NCI-H1417 treated with DMSO at 0.1 percent for 48 hours (cell line): ENCODE measurements at places on chromosomes 16 and 17.

DNA sequence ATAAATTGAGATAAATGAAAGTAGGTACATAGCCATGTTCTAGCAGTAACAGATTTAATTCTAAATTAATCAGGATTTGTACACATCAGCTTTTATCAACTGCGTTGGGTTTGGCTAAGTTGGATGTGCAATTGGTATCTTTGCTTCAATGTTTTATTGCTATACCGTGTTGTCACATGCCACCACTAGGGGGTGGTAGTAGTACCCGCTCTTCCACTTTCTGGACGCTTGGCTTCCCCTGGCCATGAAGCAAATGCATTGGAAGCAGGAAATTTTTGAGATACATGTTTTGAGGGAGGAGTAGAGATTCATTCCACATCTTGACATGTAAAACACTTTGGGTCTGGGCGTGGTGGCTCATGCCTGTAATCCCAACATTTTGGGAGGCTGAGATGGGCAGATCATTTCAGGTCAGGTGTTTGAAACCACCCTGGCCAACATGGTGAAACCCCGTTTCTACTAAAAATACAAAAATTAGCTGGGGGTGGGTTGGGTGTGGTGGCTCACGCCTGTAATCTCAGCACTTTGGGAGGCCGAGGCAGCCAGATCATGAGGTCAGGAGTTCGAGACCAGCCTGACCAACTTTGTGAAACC is 58.6 kb downstream of the EMP2 start:
- no peak for DNase-seq

GRCh38 chr16:82995924-82996441 is 369.2 kb downstream of the CDH13 start:
- DNase-seq: no peak

DNA sequence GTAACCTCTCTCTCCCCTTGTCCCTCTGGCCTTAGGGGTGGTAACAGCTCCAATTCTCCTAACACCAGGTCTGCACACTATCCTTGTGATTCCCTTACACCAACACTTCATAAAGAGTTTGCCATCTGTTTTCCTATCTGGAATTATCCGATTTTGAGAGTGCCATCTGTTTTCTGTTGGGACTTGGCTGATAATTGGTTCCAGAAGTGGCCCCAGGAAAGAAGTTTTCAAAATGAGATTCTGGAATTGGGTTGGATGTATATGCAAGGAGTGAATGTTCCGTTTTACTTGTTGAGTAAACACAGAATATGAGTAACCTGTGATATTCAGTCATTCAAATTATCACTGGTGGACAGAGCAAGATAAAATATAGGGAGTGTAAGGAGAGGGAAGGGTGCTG is 134.1 kb upstream of the HS3ST3A1 start:
- DNase-seq: no peak

- DNase-seq: no peak
These were observed 14.6 kb downstream of the GRB7 start for GRCh38 chr17:39752241-39752881.

- no peak for DNase-seq
These were observed 5.8 kb downstream of the ITGAM start for GRCh38 chr16:31265329-31266245.

DNA sequence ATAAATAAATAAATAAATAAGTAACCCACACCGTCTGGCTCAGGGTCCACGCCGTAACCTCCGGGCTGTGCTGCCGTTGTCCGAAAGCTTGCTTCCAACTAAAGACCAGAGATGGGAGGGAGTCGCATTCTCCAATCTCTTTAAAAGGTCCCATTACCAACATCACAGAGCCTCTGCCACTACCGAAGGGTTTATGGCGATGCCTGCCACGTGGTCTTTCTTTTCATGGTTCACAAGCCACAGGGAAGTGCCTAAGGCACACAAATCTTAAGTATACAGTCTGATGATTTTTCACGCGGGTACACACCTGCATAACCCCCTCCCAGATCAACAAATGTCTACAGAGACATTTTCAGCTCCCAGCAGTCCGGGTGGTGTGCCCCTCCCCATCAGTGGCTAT is 1.4 kb downstream of the COTL1 start:
- no peak for DNase-seq

GRCh38 chr17:872855-873254 is 90.7 kb downstream of the MRM3 start:
- no peak for DNase-seq

- DNase-seq: no peak
These were observed 8.9 kb downstream of the LDAF1 start for GRCh38 chr16:21167360-21167759.

DNA sequence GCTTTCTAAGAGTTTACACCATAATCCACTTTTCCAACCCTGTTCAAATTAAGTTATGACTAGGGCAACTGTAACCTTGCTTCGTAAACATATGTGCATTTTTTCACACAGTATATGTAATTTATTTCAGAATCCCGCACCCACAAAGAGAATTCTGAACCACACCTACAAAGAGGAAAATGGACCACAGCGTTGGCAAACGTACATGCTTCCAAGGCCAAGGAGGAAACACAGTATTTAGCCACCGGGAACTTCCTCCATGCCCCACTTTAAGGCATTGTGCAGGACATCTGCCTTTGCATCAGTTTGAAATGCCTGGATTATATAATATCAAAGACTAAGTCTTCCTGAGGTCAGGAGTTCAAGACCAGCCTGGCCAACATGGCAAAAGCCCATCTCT is 2.1 kb downstream of the SPATA22 start:
- no peak for DNase-seq

DNA sequence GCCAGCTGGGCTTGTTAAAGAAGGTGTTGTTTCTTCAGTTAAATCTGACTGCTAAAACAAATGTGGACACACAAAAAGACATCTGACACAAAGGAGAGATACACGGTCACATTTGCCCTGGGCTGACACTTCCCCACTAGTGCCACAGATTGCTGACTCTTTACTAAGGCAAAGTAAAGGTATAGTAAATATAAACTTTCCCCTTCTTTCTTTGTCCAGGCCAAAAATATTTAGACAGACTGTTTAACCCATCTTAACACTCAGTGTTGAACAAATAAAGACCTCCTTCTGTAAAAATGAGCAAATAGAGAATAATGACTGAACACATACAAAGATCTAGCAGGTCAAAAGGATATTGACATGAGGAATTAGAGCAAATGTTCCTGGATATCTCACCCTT is 58.4 kb downstream of the SCNN1G start:
- DNase-seq: no peak

DNA sequence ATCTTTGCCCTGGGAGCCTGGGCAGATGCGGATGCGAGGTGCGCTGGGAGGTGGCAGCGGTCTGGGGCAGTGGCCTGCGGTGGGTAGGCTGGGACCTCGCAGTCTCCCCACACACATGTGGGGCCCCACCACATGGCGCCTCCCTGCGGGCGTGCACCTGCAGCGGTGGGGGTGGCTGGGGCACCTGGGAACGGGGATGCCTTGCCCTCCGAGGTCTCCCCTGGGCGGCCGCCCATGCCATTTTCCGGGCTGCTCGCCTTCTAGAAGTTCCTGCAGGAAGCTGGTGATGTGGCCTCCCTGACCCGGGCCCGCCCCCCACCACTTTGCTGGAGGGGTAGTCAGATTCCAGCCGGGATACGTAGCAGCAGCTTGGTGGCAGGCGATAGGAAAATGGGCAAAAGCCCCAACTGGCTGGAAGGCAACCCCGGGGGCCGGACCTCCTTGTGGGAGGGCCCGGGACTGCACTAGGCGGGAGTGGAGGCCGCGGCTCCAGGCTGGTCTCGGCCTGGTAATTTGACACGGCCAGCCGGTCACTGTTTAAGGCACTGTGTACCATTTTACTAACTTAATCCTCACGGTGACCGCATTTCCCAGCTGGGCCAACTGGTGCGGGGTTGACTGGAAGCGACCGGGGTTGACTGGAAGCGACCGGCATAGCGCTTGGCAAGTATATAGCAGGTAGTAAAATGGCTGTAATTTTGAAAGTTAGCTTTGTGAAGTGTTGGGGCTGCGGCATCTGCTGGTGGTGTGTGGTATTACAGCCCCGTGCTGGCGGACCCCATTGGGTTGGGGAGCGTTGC is 38.5 kb downstream of the IGF2BP1 start:
- no peak for DNase-seq

DNA sequence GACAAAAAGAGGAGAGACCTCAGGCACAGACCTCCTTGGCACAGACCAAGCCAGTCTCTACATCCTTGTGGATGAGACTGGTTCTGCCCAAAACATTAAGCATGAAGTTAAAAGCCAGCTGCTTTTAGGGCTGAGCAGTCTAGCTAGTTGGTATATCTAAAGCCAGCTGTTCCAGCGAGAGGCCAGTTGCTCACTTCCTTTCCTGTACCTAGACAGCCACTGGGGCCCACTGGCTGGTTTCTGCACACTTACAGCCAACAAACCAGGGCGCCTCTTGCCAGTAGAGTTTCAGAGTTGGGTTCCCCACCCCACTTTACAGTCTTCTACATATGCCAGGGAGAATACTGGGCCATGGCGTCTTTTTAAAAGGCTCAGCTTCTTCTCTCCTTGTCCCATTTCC is 242.4 kb downstream of the ZFHX3 start:
- no peak for DNase-seq

GRCh38 chr16:23835390-23836077 is at the start of gene PRKCB:
Gene PRKCB (plus strand): TSS chr16:23835983.
- no peak for DNase-seq

DNA sequence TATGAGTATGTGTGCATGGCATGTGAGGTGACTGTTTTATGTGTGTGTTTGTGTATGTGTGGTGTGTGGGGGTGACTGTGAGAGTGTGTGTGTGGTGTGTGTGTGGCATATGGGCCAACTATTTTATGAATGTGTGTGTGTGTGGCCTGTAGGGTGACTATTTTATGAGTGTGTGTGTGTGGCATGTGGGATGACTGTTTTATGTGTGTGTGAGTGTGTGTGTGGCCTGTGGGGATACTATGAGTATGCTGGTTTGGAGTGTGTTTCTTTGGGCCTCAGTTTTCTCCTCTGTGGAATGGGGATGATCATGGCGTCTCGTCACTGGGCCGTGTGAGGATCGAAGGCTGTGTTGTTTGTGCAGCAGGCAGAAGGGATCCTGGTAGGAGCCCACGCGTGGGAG is 152.1 kb upstream of the PLCG2 start:
- DNase-seq: no peak

DNA sequence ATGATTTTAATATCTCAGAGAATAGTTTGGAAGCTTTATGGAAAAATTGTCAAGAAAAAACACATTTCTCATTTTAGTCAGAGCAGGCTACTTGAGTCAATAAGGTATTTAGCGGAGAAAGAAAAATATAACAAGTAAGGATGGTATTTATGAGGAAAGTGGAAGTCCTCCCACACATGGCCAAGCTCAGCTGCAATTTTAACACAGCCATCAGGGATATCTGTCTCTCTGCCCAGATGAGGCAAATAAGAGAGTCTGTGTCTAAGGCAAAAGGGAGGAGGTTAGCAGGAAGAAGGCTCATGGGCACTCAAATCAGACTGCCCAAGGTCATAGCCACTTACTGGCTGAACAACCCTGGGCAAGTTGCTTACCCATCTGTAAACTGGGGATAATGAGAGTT is 5.2 kb upstream of the CMTM2 start:
- DNase-seq: no peak

- DNase-seq: no peak
These were observed 371.9 kb downstream of the HS3ST3B1 start for GRCh38 chr17:14672830-14673229.

GRCh38 chr17:29031488-29031887 is 11.5 kb upstream of the PIPOX start:
- no peak for DNase-seq

DNA sequence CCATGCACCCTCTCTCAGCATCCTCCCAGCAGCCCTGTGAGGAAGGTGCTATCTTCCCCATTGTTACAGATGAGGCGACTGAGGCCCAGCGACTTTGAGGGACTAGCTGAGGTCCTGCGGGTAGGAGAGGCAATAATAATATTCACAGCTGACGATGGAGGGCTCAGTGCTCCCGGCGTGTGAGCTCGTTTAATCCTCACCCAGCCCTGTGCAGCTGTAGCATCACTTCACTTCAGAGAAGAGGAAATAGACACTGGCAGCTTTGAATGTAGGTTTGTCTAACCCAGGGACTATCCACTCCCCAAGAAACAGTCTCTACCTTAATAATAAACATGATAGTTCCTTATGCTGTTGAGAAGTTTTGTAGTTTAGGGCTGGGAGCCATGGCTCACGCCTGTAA is 21.6 kb downstream of the LASP1 start:
- no peak for DNase-seq

DNA sequence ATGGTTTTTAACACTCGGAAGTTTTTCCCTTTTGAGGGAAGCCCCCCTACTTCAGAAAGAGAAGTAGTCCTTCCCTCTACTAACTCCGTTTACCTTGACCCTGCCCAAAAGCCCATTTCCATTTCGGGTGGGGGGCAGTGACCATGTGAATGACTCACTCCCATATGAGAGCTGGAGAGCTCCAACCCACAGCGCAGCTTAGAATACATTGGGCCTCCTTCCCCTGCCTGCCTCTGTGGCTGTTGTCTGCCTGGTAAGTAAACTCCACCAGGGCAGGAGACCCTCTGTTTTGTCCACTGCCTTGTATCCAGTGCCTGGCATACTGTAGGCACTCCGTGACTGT is 985 bp downstream of the SGSM2 start:
- DNase-seq: no peak
